ENCODE measurements at places on chromosomes 7 and 10.

DNA sequence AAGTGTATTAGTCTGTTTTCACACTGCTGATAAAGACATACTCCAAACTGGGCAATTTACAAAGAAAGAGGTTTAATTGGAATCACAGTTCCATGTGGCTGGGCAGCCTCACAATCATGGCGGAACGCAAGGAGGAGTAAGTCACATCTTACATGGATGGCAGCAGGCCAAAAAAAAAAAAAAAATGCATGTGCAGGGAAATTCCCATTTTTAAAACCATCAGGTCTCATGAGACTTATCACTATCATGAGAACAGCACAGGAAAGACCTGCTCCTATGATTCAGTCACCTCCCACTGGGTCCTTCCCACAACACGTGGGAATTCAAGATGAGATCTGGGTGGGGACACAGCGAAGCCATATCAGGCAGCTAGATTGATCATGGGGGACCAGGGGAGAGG, 136.8 kb downstream of the EXOC4 start:
- DNase-seq = no peak

GRCh38 chr7:133349101-133349500, 96.2 kb downstream of the EXOC4 start:
- DNase-seq = no peak

- DNase-seq = no peak
Measured at GRCh38 chr7:42727451-42727850, 184.4 kb downstream of the C7orf25 start.

GRCh38 chr7:131882321-131882720, 325.9 kb upstream of the PODXL start:
- no peak for DNase-seq

DNA sequence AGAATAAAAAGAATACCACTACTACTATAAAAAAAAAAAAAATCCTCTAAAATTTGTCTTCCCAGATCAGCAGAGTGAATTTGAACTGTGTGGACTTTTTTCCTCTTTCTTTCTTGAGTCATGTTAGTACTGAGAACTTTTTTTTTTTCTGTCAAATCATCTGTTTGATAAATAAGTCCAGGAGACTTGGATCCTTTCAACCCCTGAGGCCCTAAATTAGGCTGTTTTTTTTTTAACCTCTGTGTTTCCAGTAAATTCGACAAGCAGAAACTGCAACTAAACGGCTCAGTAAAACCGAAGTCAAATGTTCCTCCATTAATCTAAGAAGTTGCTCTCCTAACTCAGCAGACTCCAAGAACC, 2.7 kb downstream of the MAP3K8 start:
- DNase-seq = no peak

- no peak for DNase-seq
Measured at GRCh38 chr7:45988405-45989057, 67.5 kb upstream of the IGFBP3 start.

DNA sequence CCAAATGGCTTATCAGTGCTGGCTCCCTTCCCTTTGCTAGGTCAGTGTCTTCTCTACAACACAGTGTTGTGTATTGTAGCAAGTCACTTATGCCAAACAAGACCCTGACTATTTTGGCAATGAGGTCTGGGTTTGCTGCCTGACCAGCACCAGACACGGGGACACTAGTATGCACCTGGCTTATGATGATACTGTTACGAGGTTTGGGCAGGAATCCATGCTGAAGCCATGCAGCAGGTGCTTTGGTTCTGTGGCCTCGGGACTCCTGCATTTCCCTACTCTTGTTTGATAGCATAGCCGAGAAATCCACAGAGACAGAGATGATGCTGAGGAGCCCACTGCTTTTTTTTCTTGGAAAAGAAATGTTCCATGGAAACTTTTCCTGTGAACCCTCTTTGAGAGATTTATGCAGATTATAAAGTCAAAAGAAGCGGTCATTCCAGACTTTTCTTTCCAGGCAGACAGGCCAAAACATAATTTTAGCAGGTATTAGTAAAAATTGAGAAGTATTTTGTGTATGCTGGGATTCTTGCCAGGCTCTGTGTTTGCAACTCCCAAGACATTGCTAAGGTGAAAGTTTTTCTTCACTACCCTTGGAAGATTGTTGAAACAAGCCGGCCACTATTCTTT, 291.1 kb downstream of the BBS9 start:
- no peak for DNase-seq

- no peak for DNase-seq
Measured at GRCh38 chr10:62183442-62183841, 85.2 kb downstream of the RTKN2 start.

- DNase-seq = no peak
Measured at GRCh38 chr10:6593241-6593671, 13.2 kb upstream of the PRKCQ start.

DNA sequence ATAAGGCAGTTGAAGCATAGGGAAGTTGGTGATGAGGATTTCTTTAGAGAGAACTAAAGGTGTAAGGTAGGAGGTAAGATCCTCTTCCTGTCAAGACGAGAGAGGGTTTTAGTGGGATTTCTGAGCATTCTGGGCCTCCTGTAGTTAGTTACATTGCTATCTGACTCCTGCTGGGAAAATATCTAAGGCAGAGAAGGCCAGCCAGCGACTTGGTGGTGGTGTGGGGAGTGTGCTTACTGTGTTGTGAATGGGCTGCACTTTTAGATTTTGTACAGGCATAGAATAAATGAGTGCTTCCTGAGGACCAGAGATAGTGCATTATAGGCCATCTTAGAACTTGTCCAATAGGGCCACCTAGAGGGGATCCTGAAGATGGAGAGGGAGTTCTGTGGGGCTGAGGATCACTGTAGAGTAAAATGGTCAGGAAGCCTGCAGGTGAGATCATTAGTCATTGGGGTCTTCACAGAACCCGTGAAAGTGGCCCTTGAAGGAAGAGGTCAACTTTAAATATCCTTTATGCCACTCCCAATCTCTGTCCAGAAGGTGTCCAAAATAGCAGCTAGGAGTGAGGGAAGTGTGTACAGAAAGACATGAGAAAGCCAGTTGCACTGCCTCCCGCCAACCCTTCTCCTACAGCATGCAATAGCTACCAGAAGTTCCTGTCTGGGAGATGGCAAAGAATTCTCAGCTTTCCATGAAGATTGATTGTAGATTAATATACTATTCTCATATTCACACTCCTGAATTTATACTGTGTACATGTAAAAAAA, 266.6 kb downstream of the POLR1F start:
- DNase-seq = no peak

DNA sequence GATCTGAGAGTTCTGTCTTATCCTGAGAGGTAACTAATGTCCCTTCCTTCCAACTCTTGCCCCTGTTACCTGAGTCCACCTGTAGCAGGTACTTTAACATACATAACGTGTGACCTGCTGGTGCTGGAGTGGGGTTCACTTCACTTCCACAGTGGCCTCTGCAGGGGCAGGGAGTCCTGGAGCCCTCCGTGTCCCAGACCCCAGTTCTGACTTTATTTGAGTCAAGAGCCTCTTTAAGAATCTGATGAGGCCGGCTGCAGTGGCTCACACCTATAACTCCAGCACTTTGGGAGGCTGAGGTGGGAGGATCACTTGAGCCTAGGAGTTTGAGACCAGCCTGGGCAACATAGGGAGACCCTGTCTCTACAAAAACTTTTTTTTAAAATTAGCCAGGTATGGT, 117.0 kb upstream of the RET start:
- no peak for DNase-seq

GRCh38 chr10:110151467-110151866, 55.9 kb upstream of the MXI1 start:
- DNase-seq = peak; percentile 28

DNA sequence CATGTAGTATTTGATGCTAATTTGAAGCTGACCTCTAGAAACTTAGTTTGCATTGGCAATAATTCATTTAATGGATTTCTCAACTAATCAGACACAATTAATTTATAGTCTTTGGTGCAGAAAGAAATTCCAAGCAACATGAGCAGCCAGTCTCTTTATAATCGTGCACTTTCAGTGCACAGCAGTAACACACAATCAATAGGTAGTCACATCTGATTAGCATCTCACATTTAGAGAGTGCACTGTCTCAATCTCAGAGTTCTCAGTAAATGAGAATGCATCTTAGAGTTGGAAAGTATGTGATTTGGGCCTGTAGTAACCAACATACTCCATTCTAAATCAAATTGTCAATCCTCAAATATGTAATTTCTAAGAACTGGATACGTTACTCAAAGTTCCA, 377.6 kb downstream of the POM121L12 start:
- DNase-seq = no peak

- no peak for DNase-seq
Measured at GRCh38 chr7:106059556-106059955, 52.6 kb downstream of the SYPL1 start.

DNA sequence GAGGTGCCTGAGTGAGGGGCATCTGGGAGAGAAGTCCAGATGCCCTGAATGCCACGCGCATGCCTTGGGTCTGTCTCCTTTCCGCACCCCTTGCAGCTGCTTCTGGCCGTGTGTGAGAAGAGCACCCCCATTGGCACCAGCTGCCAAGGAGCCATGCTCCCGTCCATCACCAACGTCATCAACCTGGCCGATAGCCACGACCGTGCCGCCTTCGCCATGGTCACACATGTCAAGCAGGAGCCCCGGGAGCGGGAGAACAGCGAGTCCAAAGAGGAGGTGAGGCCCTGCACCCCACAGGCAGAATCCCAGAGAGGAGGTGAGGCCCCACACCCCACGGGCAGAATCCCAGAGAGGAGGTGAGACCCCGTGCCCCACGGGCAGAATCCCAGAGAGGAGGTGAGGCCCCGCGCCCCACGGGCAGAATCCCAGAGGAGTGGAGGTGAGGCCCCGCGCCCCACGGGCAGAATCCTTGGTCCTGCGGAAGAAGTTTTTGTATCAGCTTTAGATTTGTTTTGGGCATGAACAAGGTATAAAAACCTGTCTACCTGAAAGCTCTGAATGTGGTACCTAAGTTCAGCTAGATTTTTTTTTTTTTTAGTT, 91.8 kb downstream of the TRRAP start:
- DNase-seq = no peak

DNA sequence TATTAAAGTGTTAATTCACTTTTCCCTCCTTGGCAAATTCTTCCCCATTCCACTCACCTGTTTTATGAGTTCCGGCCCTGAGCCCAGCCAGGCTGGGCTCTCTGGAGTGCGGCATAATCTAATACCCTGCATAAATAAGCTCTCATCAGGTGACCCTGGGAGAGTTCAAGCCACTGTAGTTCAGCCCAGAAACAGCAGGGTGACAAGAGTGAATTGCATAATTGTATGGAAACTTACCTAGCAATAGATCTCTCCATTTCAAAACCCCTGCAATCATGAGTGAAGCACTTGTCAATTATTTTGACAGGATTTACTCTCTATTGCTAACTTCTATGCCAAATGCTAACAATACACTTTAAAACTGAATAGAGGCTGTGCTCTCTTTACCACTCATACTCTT, 94.7 kb downstream of the OSBPL3 start:
- no peak for DNase-seq

DNA sequence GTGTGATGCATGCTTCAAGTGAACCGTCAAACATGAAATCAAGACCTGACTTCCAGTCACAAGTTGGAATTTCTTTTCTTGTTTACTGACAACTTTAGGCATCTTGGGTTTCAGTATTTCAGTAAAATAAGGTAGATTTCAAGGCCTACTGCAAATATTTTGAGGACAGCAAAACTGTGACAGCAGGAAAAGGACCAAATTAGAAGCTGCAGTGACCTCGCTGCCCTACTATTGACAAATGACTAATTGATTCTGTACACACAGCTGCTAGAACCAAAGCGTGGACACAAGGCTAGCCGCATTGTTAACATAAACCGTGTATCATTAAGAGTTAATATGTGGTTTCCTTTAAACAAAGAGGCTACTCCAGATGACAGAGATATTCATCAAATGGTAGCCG, 105.7 kb upstream of the SEC61G start:
- no peak for DNase-seq

GRCh38 chr10:112952282-112953173, 2.5 kb downstream of the TCF7L2 start:
- DNase-seq = no peak

- no peak for DNase-seq
Measured at GRCh38 chr7:74138945-74139843, 35.0 kb upstream of the EIF4H start.

- DNase-seq = no peak
Measured at GRCh38 chr7:8146106-8146787, 115.7 kb downstream of the ICA1 start.

GRCh38 chr7:27921081-27921836, 181.3 kb downstream of the TAX1BP1 start:
- DNase-seq = peak; percentile 37

DNA sequence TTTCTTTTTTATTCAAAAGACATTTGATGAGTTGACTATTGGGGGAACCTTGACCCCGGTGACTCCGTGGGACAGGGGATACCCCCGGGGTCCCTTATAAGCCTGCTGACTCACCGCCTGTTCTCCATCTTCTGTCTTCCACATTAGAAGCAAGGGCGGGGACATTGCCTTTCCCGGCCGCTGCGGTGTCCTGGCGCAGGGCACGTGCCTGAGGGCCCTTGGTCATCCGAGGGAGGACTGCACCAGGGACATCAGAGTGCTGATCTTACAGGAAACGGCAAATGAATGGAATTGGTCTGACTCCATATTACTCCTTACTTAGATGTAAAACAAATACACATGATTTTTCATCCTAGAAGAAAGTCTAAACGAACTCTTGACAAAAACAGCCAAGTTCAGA, 170.1 kb downstream of the CUX1 start:
- DNase-seq = no peak

- DNase-seq = no peak
Measured at GRCh38 chr10:72470666-72471065, 115.9 kb upstream of the DNAJB12 start.

DNA sequence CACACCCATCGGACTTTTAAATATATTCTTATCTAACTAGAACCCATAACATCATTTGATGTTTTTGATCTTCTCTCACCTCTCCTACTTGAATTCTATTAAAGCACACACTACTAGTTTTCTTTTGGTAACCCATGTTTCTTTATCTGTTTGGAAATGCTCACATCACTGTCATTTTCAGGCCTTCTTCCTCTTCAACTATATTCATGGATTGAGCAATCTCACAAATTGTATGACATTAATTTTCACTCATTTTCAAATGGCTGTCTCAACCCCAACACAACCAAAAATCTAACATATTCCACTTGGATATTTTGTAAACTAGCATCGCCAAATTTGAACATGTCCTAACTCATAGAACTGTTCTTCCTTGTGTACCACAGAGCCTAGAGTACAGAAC, 488.0 kb upstream of the SEMA3A start:
- no peak for DNase-seq

Measured in NCI-H187 (cell line).